Left ventricle myocardium inferior (tissue), 1 donor: ENCODE measurements at places on chromosomes 1 and 21. TPM values are rescaled to one million over a fixed set of nuclear protein-coding genes. Genes with fewer than 3 reads are reported as not detected.

DNA sequence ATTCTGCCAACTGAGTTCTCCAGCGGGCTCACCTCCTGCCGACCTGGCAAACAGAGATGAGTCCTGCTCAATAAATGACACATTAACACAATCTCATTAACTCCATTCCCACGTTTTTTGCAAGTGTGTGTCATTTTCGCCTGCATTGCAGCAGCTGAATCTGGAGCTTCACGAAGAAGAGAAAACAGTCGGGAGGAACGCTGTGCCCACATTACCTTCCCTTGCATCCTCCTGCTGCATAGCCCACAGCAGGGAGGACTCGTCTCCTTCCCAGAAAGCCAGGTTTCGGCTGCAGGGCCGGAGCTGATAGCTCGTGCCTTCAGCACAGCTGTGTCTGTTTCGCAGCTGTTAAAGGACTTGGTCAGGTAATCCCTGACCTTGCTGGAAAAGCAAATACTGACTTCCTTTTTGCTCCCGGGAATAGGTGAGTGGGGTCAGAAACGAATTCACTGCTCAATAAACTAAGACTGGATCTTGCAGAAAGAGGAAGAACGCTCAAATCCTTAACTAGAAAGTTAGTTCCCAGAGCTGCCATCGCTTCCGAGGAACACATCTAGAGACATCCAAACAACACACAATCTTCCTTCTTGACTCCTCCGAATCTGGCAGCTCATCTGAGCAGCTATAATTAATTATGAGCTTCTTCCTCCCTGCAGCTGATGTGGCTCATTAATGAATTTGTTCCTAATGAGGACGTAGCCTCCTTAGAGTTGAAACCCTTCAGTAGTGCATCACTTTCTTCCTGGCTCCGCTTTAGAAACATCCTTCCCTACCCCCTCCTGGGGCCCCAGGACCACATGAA lies 33.0 kb downstream of the KANK4 start:
- DNase-seq: no peak

Gene GREM2
- total RNA-seq: not detected

GRCh38 chr1:6999826-7000225 lies 214.6 kb downstream of the CAMTA1 start:
- DNase-seq: no peak

Gene AADACL4
- total RNA-seq: not detected

DNA sequence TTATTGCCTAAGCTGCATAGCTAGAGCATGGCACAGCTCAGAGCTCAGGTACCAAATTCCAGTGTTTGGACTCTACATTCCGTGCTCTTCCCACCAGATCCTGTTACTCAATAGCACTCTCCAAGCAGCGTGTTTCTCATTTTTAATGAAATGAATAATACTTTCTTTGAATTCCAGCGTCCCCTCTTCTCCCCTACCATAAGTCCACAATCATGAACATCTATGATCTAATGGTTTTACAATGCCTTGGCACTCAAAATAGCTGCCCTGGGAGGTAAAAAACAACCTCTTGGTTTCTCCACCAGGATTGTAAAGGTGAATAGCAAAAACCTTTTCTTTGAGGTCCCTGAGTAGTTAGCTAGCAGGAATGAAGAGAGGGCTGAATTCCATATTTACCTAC lies 480.0 kb upstream of the PKN2 start:
- no peak for DNase-seq

- no peak for DNase-seq
Observed at GRCh38 chr1:99737016-99737415, 29.4 kb downstream of the FRRS1 start.
